ENCODE measurements at places on chromosomes 6 and 20.

DNA sequence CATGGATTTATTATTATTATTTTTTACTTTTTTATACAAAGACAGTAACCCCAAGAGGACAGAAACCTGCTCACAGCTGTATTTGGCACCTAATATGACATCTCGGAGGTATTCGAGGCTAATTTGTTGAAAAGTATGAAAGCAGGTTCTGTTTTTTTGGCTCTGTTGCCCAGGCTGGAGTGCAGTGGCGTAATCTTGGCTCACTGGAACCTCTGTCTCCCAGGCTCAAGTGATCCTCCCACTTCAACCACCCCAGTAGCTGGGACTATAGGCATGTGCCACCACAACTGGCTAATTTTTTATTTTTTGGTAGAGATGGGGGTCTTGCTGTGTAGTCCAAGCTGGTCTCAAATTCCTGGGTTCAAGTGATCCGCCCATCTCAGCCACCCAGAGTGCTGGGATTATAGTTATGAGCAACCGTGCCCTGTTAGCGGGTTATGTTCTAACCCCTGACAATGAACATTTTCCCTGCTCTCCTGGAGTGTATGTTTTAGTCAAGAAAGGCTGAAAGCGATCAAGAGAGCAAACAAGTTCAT lies 53.7 kb upstream of the ZNF217 start:
- DNase-seq, result no peak

- DNase-seq, result no peak
Measured at GRCh38 chr20:46507760-46508407, 5.5 kb downstream of the ZNF334 start.

GRCh38 chr6:152552616-152553209 lies 84.4 kb downstream of the SYNE1 start:
- no peak for DNase-seq

- DNase-seq, result no peak
Measured at GRCh38 chr6:159728531-159728964, 1.2 kb downstream of the WTAP start.

GRCh38 chr6:151716526-151716932 lies 91.0 kb upstream of the ESR1 start:
- no peak for DNase-seq

DNA sequence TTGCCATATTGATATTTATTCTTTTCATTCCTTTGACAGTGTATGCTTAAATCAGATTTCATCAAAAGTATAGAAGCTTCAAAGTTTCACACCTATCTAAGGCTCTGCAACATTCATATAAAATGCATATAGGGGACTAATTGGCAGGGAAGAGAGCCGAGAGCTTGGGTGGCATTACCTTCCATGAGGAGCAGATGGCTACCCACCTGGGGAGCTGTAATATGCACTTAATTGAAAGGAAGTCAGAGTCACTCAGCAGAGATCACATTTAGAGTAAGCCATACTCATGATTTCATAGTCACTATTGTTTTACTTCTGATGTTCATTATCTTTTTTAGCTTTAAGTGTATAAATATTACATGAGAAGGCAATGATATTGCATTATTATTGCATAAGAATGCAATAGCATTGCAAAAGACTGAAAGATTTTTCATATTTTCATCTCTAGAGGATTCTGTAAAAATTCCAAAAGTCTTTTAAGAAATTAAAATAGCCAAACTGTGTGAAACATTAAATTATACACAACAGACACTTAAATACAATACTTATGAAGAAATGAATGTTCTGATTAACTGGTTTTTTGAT lies 1305.2 kb downstream of the EPHA7 start:
- no peak for DNase-seq

GRCh38 chr6:169530752-169531123 lies 171.1 kb downstream of the WDR27 start:
- DNase-seq, result no peak

- no peak for DNase-seq
Measured at GRCh38 chr20:3925899-3926638, 36.9 kb downstream of the PANK2 start.

- no peak for DNase-seq
Measured at GRCh38 chr6:166591961-166592520, 5.6 kb upstream of the RAMACL start.

- DNase-seq, result no peak
Measured at GRCh38 chr6:13591205-13591921, 17.0 kb downstream of the SIRT5 start.

- DNase-seq, result no peak
Measured at GRCh38 chr20:37531856-37532255, 4.2 kb upstream of the BLCAP start.

GRCh38 chr6:140175486-140175885 lies 801.0 kb upstream of the CITED2 start:
- no peak for DNase-seq

DNA sequence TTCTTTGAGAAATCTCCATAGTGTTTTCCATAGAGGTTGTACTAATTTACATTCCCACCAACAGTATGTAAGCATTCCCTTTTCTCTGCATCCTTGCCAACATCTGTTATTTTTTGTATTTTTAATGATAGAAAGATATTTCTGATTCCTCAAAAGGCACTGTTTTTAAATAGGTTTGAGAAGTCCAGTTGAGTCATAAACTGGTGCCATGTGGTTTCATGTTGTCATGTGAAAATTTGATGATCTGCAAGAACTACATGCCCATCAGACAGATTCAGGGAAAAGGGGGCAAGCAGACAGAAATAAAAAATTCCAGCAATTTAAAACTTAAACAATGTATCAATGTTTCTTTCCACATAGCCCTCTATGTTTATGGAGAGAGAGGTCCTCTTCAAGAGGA lies 227.5 kb downstream of the KCNQ5 start:
- DNase-seq, result no peak

DNA sequence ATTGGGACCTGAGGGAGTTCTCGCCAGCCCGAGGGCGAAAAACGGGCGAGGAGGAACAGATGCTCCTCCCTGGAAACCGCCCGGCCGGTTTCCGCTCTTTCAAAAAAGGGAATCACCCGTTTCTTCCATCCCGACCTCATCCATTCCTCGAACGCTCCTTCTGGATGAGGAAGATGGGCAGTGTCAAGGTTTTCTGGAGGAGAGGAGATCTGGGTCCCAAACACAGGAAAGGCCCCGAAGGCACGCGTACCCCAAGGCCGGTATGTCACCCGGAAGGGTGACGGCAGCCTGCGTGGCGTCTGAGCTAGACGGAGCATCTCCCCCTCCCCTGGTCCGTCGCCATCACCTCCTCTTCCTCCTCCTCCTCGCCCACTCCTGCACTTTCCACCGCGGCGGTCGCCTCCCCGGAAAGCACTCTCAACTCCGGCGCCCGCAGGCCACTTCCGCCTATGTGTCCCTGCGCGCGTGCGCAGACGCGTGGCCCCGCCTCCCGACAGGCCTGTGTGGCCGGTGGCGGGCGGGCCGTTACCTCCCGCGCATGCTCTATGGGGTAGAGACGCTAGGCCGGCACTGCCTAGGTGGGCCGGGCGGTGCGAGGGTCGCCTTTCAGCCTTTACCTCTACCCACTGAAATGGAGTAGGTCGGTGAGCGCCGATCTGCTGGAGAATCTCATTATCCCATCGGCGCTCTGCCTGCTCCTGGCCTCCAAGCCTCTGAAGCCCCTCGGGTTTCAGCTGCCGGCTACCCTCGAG lies at the start of gene SLC35B3:
SLC35B3 (minus strand) TSS at position 453 of the 752 bp plus-strand sequence.
- DNase-seq, result peak; percentile 86

GRCh38 chr6:158043008-158043407 lies 61.3 kb downstream of the SYNJ2 start:
- no peak for DNase-seq

DNA sequence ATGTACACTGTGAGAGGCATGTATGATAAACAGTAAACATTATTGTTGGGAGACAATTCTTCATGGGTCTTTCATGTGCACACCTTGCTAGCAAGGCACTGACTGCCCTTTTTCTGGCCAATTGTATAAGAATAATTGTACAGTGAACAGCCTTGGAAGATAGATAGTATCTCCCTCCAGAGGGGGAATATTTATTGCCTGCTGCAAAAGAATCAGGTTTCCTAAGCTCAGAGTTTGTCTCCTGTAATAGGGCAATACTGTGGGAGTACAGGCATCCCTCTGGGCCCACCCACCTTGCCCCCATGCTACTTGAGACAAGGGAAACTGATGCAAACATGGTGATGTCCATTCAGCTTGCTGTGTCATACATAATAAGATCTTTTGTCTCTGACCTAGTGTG lies 442.2 kb downstream of the HDGFL1 start:
- DNase-seq, result no peak

GRCh38 chr6:118285791-118286190 lies 262.3 kb upstream of the PLN start:
- DNase-seq, result no peak

DNA sequence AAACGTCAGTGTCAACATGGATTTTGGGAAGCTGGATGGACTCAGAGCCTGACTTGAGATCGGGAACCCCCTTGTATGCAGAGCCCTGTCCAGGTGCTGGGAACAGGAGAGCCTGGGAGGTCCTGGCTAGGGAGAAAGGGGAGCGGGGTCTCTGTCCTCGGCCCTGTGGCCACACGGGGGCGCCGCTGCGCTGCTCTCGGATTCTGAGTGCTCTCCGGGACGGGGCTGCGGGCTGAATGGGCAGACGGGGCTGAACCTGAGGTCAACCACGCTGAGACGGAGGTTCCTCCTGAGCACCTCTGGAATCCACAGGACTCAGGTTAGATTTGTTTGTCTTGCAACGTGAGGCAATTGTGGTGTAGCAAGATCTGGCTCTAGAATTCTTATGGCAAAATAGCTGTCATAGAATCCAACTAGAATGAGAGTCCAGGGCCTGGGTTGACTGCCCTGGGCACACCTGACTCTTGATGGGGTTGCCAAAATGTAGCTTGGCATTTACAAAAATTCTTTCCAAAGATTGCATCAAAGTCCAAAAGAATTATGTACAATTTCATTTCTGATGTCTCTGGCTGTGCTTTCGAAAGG lies 20.6 kb upstream of the HLA-F start:
- DNase-seq, result no peak

DNA sequence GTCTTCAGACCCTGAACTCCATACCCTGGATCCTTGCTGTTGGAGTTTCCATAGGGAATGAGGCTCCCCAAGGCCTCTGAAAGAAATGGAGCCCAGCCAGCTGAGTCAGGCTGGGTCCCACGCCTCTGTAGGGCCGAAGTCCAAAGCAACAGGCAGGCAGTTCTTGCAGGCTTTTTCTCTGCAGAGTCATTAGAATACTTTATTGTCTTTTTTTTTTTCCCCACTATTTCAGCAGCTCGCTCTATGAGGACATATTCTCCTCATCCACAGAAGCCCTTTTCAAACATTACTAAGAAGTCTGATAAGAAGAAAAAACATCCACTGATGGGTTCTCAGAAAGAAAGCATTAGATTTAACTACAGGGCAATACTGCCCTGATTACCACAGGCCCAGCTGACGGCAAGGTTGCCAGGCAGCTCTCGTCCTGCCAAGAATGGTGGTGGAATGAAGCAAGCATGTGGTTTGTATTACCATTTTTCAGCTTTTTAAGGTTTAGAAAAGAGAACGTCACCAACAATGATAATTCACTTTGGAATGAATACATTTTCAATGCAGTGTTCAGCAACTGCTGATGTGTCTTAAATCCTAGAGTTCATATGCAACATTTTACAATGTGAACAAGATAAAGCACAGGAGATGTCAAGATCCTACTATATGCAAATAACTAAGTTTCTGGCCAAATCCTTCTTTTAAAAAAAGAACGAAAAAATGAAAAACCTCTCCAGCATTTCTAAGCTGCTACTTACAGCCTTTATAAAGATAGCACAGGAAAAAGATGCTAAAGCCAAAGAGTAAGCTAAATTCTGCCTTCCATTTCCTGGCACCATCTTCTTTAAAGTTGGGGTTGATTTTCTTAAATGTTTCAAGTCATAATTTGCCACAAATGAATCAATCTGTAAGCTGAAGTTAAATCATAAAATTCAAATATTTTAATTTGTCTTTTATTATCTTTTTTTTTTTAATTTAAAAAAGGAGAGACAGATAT lies 223.6 kb upstream of the CITED2 start:
- peak; percentile 12 for DNase-seq

DNA sequence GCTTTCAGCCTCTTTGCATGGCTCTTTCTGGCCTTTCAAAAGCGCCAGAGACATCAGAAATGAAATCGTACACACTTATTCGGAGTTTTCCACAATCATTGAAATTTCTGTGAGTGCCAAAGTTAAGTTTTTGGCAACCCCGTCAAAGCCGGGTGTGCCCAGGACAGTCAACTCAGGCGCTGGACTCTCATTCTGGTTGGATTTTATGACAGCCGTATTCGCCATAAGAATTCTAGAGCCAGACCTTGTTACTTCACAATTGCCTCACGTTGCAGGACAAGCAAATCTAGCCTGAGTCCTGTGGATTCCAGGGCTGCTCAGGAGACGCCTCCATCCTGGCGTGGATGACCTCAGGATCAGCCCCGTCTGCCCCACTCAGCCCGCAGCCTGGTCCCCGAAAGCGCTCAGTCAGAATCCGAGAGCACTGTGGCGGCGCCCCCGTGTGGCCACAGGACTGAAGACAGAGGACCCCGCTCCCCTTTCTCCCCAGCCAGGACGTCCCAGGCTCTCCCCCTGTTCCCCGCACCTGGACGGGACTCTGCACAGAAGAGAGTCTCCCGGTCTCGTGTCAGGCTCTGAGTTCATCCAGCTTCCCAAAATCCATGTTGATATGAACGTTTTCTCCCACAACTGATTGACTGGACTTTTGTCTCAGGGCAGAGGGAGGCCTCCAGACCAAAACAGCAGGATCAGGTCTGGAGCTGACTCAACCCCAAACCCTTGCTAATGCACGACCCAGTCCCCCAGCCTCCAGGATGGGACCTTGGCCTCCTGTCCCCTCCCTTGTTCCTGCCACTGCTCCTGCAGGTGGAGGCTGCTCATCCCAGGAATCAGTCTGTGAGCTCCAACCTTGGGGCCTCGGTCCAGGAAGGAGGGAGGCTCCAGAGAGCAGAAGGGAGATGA lies 38.2 kb downstream of the MICA start:
- peak; percentile 6 for DNase-seq

GRCh38 chr20:6576726-6577125 lies 190.8 kb upstream of the BMP2 start:
- no peak for DNase-seq

- DNase-seq, result no peak
Measured at GRCh38 chr20:63003546-63003945, 3.2 kb downstream of the BHLHE23 start.

DNA sequence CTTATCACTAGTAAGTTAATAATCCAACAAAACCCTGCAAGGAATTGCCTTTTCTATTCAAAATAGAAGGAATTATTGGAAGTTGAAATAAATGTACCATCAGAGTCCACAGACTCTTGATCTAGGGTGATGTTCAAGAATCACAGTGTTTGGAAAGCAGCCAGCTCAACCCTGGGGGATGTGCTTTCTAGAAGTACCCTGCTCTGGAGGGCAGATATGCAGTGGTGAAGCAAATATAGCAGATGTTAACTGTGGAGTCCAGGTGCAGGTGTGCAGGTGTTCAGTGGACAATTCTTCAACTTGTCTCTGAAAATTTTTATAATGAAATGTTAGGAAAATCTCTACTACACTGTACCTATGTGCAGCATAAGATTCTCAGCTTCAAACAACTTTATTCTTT lies 9.1 kb upstream of the INSM1 start:
- DNase-seq, result no peak

DNA sequence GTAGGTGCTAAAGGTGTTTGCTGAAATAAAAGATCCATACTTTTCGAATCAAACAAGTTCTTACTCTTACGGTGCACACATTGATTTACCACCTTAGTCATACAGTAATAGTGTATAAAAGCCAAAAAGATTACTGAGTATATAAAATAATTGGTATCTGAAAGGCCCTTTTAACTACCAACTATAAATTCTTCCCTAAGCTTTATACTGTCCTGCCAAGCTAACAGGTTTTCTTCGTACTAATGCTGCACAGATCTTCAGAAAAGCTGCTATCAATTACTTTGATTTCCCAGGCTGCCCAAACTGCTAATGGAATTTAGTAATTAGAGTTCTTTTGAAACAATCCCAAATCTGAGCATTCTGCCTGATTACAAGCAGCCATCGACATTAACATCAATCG lies 97.5 kb downstream of the PRKN start:
- no peak for DNase-seq

Measured in hippocampal formation (tissue), 2 donors.